ENCODE measurements at places on chromosomes 6 and 20.

DNA sequence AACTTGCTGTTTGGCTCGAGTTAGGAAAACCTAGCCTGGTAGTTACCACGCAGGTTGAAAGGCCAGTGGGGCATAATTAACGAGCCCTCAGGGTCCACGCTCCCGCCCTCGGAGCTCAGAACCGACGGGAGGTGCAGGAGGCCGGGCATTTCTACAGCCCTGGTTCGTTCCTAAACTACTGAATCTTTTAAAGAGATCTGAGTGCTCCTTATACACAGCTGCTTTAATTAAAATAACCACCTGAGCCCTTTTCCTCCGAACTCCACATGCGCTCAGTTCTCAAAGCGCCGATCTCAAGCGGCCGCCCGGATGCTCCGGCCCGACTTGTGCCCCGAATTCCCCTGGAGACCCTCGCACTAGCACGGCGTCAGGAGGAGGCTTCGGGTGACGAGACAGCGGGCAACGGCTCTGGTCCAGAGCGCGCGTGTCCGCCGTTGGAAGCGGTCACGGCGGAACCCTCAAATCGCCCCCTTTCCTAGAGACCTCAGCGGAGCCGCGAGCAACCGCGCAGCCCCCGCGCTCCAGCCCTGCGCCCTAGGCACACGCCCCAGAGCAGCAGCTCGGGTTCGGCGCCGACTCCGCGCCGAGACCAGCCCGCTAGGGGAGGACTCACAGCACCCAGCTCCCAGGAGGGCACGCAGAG, 397 bp downstream of the WDR27 start:
- DNase-seq, result no peak

DNA sequence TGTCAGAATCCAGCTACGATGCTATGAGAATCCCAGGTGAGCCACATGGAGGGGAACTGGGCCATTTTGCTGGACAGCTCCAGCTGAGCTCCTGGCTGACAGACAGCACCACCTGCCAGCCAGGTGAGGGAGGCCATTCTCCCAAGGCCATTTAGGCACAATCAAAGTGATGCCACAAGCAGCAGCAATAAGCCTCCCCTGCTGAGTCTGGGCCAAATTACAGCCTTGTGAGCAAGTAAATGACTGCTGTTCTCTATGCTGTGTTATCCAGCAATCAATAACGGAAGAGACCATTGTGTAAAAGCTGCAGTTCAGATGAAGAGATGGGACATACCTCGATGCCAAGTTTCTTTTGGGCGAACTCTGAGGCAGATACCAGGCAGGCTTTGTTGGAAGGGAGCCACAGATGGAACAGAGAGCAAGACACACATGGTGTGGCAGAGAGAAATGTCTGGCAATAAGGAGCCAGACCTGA, 14.0 kb upstream of the SCGN start:
- no peak for DNase-seq

GRCh38 chr6:111080698-111081097, 6.6 kb upstream of the SLC16A10 start:
- DNase-seq, result no peak

DNA sequence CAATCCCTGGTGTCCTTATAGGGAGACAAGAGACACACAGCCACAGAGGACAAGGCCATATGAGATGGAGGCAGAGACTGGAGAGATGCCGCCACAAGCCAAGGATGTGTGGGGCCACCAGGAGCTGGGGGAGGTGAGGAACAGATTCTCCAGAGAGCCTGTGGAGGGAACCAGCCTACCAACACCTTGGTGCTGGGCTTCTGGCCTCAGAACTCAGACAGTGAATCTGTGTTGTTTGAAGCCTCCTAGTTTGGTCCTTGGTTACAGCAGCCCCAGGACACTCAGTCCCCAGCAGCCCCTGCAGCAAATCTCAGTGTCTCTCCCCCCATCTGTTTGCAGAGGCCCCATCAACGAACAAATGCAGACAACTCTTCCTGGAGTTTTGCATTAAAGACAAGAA, 73.2 kb upstream of the BHLHE23 start:
- no peak for DNase-seq

DNA sequence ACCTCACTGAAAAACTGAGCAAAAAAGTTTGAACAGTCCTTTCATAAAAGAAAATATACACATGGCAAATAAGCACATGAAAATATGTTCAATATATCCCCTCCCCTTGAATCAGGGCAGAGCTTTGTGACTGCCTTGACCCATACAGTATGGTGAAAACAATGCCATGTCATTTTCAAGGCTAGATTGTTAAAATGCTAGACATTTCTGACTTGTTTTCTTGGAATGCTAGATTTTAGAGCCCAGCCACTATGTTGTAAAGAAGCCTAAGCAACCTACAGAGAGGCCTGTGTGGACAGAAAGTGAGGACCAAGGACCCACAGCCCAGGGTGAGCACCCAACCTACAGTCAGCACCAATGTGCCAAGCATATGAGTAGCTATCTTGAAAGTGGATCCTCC, 17.1 kb upstream of the ASF1A start:
- no peak for DNase-seq

DNA sequence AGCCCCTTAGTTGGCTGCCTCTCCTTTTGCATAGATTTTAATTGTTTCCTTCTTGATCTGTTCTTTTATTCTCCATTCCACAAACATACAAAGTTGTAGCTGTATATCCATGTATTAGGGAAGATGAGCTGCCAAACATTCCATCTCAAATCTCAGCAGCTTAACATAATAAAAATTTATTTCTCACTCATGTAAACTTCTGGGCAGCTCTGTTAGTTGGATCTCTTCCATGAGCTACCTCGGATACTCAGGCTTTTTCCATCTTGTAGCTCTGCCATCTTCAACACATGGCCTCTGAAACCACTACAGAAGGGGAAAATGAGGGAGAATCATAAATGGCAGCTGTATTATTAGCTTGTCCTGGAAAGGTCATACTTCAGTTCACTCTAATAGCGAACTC, 149.4 kb upstream of the BMP2 start:
- no peak for DNase-seq

GRCh38 chr6:134346932-134347545, 29.1 kb upstream of the SGK1 start:
- DNase-seq, result no peak
